ENCODE measurements at places on chromosomes 7 and 10.
A peak's percentile ranks its signal among the peaks of the same experiment; 100 is the strongest.

- no peak for DNase-seq
These were observed 36.7 kb upstream of the ABLIM1 start for GRCh38 chr10:114694752-114695151.

- DNase-seq, result peak; percentile 46
These were observed 33.9 kb downstream of the KAZALD1 start for GRCh38 chr10:101095550-101096213.

DNA sequence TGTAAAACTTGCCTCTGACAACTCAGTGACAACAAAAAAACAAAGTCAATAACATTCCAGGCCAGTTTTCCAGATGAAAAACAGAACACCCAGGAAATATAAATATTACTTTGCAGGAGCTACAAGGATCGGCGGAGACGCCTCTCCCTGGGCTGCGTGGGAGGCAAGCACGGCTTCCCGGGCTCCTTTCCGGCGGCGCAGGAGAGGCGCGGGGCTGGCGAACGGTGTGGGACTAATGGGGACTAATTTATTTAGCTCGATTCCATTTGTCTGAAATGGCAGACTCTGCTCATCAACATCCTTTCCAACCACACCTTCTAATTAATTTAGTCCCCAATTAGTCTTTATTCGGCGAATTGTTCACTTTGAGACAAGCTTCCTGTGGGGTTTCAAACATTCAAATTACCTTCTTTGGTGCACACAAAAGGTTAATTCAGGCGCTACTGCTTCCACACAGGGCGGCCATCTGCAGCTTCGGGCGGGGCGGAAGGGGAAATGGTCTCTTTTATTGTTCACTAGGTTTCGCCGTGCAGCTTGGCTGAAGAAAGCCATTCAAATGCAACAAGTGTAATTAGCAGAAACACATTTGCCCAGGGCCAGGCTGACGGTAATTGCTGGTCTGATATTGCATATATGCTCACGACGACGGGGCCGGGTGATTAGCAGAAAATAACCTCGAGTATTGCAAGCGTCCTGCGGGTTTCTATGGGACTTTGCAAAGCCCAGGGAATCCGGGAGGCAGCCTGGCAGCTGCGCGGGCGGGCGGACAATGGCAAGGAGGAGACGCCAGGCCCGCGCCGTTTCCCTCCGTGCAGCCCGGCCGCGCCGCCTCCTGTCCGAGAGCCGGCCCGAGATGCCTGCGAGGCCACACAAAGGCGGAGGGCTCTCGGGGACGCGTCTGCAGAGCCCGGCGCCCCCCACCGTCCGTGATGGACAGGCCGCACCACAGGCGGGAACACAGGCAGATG, 270.1 kb downstream of the PTPRN2 start:
- DNase-seq, result no peak

- no peak for DNase-seq
These were observed 60.9 kb downstream of the MRPL32 start for GRCh38 chr7:42993038-42993437.

- no peak for DNase-seq
These were observed 28.3 kb downstream of the INHBA start for GRCh38 chr7:41674505-41675023.

- DNase-seq, result no peak
These were observed 77.4 kb downstream of the CACNB2 start for GRCh38 chr10:18217577-18217976.

GRCh38 chr10:62121187-62121530, 147.5 kb downstream of the RTKN2 start:
- DNase-seq, result no peak

DNA sequence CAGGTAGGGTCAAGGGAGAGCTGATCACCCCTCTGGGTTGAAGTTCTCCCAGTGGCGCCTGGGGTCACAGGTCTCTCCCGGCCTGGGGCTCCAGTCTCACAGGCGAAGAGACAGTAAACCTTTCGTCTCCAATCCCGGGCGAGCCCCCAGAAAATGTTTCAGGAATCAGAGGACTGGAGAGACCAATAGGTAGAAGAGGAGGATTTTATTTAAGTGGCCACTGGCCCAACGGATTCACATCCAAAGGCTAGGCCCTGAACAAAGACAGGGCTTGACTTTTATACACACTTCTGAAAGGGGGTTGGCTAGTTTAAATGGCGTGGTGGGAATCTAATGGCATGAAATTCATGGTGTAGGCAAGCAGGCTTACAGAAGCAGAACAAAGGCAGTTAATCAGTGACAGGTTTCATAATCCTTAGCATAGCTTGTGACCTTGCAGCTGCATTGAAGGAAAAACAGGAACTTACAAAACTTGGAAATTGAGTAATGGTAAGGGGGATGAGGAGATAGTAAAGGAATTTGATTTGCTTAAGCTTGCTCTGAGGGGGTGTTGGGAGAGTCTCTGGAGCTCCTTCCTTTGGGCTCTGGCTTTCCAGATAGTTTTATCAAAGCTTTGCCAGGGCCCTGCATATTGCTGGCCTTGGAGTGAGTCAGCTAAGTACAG, 105.5 kb downstream of the TRIM24 start:
- DNase-seq, result peak; percentile 58

DNA sequence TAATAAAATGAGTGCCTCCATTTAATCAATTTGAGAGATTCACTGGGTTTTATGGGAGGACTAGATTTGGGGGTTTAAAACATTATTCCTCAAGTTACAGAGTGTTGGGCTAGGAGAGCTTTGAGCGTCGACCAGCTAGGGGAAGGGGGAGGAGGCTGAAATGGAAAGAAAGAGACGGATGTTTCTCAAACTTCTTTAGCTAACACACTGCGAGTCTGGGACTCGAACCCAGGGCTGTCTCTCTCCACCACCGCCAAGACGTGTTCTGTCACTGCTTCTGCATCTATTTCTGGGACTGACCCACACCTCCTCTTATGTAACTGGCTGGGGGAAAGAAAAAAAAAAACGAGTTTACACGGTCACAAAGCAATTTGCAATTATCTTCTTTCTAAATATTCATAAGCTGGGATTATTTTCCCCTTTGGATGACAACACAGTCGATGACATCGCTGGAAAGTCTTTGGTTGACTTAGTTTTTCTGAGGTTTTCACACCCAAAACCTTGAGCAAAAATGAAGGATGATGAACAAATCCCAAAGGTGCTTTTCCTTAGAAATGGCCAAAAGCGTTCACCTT, 27.2 kb downstream of the CHST15 start:
- no peak for DNase-seq
